ENCODE measurements at places on chromosomes 12 and 14. TPM values are rescaled to one million over a fixed set of nuclear protein-coding genes. Genes with fewer than 3 reads are reported as not detected.

GRCh38 chr12:44462729-44463128 lies 413.4 kb downstream of the NELL2 start:
- DNase-seq = no peak
- H3K27me3 ChIP-seq = peaks cover 8% of the 10 kb centered on the region
- H3K27ac ChIP-seq = no peak overlapping the region
- H3K36me3 ChIP-seq = peaks cover 4% of the 10 kb centered on the region
- H3K4me1 ChIP-seq = no peaks in the 10 kb centered on the region

GRCh38 chr12:65590318-65590717 lies 234.0 kb upstream of the HMGA2 start:
- no peak overlapping the region for H3K4me3 ChIP-seq
- peaks cover 38% of the 10 kb centered on the region for H3K4me1 ChIP-seq
- no peak for DNase-seq
- no peak overlapping the region for H3K27ac ChIP-seq

KRT1 gene
- total RNA-seq = not detected

NFATC4 gene
- total RNA-seq = 93.4 TPM

CACNA2D4 gene
- total RNA-seq = 0.92 TPM

DNA sequence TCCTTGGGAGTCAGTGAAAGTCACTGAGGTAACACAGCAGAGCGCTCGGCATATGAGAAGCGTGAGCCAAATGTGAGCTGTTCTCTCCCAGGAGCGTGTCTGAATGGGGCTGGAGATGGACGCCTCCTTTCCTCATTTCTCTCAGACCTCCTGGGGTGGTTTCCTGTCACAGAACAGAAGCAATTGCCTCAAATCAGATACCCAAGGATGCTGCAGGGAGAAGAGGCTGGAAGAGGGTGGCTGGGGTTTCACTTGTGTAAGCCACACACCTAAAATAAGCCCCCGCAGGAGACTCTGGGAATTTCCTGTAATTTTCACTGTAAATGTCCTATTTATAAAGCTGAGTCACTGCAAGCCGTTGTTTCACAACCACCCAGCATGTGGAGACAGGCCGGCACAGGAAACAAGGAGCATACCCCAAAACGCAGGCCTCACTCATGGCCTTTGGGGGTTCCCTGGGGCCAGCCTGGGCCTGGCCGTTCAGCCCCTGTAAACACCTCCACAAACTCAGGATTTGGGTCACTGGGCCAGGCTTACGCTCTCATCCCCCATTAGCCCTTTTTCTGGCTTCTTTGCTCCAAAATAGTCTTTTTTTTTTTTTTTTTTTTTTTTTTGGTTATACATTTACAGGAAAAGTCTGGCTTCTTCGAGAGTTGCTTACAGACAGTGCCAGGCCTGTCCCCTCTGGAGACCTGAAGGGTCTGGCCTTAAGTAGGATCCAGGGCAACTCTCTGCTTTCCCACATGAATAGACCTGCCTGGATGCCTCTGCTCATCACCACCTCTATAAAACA lies 55.3 kb downstream of the VCPKMT start:
- H3K27ac ChIP-seq = peak overlapping the region; percentile 96
- peaks cover 1% of the 10 kb centered on the region for H3K36me3 ChIP-seq
- peaks cover 53% of the 10 kb centered on the region for H3K4me1 ChIP-seq
- no peak for DNase-seq
- H3K4me3 ChIP-seq = peak overlapping the region; percentile 31

- H3K4me3 ChIP-seq = no peak overlapping the region
- no peaks in the 10 kb centered on the region for H3K36me3 ChIP-seq
- no peaks in the 10 kb centered on the region for H3K4me1 ChIP-seq
- H3K27me3 ChIP-seq = peaks cover 22% of the 10 kb centered on the region
- no peak for DNase-seq
These were observed 86.6 kb downstream of the ATXN7L3B start for GRCh38 chr12:74624201-74624600.
